Stimulated activated CD8-positive, alpha-beta memory T cell treated with anti-CD3 and anti-CD28 coated beads, Interleukin-7, amount 100 ng/mL, for 1 hour (primary cell): ENCODE measurements at places on chromosomes 4 and X.

- no peak for DNase-seq
Measured at GRCh38 chr4:67522230-67522629, 23.1 kb downstream of the CENPC start.

- no peak for DNase-seq
Measured at GRCh38 chr4:184534511-184535391, 60.4 kb upstream of the IRF2 start.

- DNase-seq: no peak
Measured at GRCh38 chrX:11465648-11466411, 172.6 kb downstream of the AMELX start.

DNA sequence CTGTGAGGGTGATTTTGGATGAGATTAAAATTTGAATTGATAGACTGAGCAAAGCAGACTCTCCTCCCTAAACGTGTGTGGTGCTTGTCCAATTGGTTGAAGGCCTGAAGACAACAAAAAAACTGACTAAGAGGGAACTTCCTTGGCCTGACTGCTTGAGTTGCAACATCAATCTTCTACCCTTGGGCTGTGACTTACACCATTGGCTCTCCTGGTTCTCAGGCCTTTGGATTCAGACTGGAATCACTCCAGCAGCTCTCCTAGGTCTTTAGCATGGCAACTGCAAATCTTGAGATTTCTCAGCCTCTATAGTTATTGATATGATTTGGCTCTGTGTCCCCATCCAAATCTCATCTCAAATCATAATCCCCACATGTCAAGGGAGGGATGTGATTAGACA is 49.7 kb upstream of the IGFBP7 start:
- no peak for DNase-seq

DNA sequence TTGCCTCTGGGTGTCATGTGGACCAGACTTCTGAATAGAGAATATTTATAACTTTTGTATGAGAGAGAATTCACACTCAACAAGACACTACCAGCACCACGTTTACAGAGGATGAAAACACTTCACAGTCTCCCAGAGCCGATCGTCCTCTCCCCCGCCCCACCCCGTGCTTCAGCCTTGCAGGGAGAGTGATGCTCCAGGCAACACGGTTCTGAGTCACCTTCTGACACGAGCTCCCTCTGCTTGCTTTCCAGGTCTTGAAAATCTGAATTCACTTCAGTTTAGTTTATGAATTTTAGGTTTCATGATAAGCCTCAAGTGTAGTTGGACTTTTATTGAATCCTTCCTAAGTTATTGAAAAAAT is 59.8 kb downstream of the CPLX1 start:
- no peak for DNase-seq

DNA sequence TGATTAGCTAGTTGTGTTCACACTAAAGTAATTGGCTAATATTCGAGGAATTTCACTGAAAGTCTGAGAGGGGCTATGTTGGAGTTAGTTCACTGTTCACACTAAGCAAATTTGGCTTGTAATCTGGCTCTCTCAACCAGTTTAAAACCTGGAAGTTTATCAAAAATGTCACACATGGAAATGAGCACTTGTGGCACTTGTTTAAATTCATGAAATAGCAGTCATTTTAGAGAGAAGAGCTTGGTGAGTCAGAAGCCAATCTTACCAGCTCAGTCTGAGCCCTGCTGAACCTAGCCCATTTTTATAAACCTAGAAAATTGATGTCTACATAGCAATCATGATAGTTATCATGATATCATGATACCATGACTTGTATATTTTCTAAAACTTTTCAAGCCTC is 90.7 kb upstream of the JADE1 start:
- no peak for DNase-seq

DNA sequence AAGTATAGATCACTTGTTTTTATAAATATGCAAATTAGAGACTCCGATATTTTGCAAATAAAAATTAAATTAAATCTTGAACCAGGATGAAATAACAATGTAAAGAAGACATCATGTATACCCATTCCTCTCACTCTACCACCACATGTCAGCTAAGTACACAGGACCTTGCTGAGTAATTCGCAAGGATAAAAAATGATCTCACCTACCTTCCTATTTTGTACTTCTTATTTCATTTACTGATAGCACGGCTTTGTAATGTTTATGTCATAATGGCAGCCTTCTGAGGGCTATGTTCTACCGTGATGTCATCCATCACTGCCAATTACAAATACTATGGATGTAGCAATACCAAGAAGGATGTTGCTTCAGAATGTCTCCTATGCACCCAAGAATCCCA is 10.9 kb upstream of the SMR3B start:
- DNase-seq: no peak

- no peak for DNase-seq
Measured at GRCh38 chr4:10673817-10674369, 10.7 kb downstream of the CLNK start.

- DNase-seq: no peak
Measured at GRCh38 chrX:68710870-68711576, 63.6 kb downstream of the STARD8 start.

DNA sequence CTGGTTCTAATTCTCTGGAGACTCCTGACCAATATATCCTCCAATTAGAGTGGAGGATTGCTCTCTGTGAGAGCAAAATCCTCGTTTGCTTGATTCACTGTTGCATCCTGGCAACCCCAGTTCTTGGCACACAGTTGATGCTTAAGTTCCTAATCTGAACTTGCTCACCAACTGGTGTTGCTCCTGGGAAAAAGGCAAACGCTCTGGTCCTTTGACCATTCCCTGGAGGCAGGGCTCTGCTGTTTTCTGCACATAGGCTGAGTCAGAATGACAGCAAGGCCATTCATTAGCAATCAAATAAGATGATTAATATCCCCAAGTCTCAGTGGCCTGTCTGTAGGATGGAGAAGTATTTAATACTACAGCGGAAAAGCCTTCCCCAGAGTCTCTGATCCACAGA is 172.7 kb upstream of the TBC1D9 start:
- no peak for DNase-seq

GRCh38 chrX:108313669-108314068 is 124.6 kb downstream of the COL4A6 start:
- no peak for DNase-seq

DNA sequence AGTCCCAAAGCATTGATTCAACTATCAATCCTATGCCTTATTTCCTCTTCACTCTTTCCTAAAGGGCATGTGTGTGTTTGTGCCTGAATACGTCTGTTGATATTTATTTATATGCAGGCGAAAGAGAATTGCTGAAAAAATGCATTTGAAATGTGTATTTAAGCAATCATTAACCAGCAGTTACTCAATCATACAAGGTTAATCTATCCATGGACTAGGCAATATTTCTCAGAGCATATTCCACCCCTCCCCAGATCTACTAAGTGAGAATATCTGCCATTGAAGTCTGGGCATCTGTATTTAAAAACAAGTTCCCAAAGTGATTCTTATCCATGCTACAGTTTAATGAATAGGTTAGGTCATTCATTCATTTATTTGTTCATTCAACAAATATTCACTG is 113.6 kb downstream of the RASGEF1B start:
- DNase-seq: no peak

GRCh38 chr4:15885422-15885821 is 53.1 kb downstream of the FGFBP1 start:
- no peak for DNase-seq

DNA sequence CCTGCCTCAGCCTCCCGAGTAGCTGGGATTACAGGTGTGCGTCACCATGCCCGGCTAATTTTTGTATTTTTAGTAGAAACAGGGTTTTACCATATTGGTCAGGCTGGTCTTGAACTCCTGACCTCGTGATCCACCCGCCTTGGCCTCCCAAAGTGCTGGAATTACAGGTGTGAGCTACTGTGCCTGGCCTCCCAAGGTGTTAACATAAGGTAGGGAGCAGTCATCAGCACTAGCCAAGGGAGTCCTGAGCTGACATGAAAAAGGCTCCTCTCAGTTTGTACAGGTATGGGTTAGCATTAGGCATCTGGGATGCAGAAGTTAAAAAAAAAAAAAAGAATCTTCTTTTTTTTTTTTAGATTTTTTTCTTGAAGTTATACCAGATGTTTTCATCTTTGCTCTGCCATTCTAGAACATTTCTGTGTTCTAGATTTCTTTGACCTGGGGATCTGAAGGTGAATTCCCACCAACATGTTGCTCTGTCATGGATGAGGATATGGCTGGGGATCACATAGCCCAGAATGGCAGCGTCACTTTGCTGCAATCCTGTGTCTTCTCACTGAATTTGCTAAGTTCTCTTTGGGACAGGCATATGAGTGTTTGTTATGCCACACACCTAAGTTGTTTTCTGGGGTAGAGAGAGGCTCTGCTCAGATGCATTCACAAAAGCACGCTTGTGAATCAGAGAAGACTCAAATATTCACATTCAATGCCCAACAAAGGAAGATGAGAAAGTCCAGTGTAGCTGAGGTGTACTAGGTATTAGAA is 24.4 kb upstream of the PLA2G12A start:
- DNase-seq: no peak

DNA sequence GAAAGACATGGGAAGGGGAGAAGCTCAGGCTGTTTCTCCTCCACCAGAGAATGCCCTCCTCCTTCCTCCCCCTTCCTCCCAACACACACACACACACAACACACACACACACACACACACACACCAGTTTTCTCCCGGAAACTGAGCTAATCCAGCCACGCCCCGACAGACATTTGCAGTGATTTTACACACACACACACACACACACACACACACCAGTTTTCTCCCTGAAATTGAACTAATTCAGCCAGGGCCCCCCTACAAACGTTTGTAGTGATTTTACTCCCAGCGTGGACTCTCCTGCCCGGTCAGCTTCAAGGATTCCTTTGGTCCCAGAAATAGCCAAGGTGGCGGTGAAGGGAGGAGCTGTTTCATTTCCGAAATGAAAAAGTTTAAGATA is 32.9 kb upstream of the STX18 start:
- DNase-seq: no peak

DNA sequence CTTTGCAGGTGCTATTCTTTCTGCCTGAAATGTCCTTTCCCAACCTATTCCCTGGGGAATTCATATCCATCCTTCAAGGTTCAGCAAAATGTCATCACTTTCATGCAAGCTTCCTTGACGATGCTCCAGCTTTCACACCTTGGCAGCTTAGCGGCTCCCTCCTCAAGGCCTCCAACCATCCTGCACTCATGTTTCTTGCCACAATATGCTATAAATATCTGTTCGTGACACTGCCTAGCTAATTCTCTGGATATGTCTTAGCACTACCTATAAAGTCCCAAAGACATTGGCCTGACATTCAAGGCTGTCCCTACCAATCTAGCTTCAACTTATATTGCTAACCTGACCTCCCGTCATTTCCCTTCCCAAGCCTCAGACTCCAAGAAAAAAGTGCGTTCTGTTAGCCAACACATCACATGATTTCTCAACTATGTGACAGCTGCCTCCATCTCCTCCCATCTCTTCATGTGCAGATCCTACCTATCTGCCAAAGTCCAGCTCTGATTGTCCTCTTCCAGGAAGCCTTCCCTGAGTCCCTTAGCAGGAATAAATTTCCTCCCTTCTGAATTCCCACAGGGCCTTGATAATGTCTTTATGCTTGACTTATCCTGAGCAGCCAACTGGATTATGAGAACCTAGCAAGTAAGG is 359.9 kb upstream of the F9 start:
- no peak for DNase-seq

DNA sequence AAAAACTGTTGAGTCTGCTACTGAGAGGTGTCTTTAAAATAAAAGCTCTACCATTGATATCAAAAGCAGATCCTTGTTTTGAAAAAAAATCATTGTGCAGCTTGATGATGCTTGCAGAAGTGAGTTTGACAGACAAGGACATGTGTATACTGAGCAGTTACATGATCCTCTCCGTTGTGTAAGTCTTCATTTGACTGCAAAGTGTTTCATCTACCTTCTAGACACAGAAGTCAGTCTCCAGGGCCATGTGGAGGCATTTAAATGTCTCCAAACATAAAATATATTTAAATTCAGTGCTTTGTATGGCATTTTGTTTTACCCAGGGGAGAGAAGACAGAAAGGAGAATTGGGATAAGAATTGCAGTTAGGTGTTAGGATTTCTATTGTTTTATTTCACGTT is 107.8 kb upstream of the MYOZ2 start:
- no peak for DNase-seq

- no peak for DNase-seq
Measured at GRCh38 chrX:148865277-148866210, 365.1 kb downstream of the AFF2 start.

DNA sequence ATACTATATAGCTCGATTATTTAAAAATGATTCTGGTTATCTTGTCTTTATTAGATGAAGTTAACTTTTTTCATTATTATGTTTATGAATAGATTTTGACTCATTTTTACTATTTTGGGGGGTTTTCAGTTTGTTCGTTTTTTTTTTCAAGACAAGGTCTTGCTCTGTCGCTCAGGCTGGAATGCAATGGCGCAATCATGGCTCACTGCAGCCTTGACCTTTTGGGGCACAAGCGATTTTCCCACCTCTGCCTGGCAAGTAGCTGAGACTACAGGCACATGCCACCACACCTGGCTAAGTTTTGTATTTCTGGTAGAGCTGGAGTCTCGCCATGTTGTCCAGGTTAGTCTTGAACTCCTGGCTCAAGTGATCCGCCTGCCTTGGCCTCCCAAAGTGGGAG is 24.9 kb upstream of the FOXR2 start:
- no peak for DNase-seq

- DNase-seq: no peak
Measured at GRCh38 chrX:65668377-65669310, 1.2 kb downstream of the MSN start.

- DNase-seq: no peak
Measured at GRCh38 chrX:109873574-109873973, 129.3 kb upstream of the TMEM164 start.

DNA sequence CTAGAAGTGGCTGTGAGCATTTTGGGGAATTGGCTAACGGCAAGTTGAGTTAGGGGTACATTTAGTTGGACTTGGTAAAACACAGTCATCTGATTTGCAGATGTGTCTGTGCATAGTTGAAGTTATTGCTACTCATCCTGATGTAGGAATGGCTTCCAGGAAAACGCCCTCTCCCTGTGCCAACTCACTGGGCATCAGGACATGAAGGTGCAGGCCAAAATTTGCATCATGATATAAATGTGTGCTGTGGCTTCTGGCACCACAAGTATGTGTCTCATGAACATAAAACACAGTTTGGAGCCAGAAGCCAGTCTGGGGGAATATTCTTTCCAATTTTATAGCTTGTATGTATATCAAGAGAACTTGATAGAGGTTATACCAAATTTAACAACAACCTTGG is 54.2 kb upstream of the CBR4 start:
- DNase-seq: no peak

DNA sequence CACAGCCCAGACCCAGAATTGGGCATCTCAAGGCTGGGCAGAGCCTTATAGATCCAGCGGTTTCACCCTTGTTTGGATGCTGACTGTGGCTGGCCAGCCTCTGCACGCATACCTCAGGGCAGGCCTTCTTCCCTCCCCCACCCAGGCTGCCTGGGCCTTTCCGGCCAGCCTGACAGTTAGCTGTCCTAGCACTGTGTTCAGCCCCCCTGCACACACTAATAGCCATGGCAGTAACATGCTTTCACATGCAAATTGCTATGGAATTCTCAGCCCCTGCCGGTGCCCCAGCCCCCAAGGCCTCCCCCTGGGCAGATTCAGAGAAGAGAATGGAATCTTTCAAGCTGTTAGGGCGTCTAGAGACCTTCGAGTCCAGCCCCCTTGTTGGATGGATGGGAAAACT is 17.7 kb downstream of the EFNB1 start:
- DNase-seq: no peak
